Cortex of kidney (tissue), 1 donor: ENCODE measurements at places on chromosomes 2 and 18.

- DNase-seq = no peak
Observed at GRCh38 chr2:181680055-181680936, at the start of gene NEUROD1. Gene NEUROD1 (minus strand): TSS chr2:181680517. CDS start chr2:181678860, 1,657 bp downstream.

DNA sequence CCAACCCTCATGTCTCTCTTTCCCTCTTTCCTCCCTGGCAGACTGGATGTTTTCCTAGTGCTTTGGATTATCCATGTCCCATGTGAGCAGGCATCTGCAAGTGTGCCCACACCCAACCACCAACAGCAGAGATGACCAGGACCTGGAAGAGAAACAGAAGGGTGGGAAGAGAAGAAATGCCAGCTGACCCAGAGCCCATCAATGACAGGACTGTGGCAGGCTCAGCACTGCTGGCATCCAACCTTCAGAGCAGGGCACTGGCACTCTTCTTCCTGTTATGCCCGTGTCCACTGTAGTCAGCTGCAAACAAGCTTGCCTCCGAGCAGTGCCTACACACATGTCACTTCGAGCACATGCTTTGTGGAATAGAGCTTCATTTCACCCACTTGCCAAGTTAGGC, 121.1 kb downstream of the TANC1 start:
- no peak for DNase-seq

GRCh38 chr2:36963106-36963505, 3.2 kb downstream of the STRN start:
- no peak for DNase-seq

DNA sequence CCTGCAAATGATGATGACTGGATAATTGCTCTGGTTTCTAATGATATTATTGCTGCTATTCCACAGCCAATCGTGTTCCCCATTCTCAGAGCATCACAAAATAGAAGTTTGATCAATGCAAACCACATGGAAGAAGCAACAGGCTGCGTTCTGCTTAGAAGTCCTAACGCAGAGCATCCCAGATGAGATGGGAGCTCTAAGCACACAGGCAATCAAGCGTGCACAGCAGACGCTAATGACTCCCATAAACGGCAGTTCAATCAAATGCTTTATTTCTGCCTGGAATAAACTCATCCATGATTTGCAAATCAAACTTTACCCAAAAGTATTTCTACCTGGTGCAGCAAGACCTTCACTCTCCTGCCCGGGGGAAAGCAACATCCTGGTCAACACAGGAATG, 304.2 kb downstream of the FBXO15 start:
- no peak for DNase-seq

GRCh38 chr2:219541611-219542180, 1.9 kb downstream of the CHPF start:
- DNase-seq = peak; percentile 56

- no peak for DNase-seq
Observed at GRCh38 chr2:68185541-68186164, 28.0 kb downstream of the PNO1 start.

DNA sequence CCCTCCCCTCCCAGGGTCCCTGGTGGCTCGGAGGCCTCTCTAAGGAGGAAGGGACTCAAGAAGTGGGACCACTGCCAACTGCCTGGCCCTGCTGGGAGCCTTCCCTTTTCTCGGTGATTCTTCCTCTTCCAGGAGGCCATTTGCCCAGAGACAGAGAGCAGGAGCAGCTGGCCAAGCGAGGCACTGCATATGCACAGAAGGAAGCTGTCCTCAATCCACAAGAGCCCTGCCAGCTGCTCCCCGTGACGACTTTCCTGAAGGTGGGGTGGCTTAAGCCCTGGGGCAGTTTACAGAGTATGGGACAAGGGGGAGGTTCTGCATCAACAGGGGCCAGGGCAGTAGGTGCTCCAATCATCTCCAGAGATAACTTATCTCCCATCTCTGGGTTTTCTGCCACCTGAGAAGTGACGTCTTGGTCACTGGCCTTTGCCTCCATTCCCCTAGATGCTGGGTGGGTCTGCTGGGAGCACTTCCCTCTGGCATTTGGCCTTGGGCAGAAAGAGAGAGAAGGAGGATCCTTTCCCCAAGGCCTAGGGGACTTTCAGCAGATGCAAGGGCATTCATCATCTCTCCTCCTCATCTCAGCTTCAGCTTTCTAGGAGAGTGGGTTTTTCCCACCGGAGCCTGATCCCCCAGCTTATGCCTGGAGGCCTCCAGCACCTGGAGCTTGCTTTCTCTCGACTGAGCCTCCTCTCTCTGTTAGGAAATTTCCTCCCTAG, 28.5 kb downstream of the CIB4 start:
- no peak for DNase-seq

DNA sequence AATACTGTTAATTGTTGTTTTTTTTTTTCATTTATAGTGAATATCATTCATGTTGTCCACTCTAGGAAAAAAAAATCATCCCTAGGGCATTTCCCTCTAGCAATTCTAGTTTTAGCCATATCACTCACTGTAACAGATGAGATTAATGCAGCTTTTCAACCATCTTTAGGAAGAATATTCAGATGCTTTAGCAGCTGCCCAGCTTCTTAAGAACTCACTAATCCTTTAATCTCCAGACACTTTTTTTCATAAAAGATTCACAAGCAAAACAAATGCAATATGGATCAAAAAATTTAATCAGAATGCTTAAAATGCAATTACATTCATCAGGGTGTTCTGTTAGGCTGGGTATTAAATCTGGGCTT, 692.6 kb downstream of the ERBB4 start:
- DNase-seq = no peak

- no peak for DNase-seq
Observed at GRCh38 chr2:180523621-180524340, 456.6 kb upstream of the UBE2E3 start.

DNA sequence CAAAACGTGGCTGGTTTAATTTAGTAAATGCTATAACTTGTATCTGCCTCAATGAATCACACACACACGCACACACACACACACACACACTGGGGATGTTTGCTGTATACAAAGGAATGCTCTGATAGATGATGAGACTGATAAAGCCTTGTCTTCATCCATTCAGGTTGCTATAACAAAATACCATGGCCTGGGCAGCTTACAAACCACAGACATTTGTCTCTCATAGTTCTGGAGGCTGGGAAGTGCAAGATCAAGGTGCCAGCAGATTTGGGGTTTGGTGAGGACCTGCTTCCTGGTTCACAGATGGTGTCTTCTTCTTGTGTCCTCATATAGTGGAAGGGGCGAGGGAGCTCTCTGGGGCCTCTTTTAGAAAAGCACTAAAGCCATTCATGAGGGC, 149.5 kb upstream of the HDAC4 start:
- DNase-seq = no peak

GRCh38 chr18:74387383-74387782, 69.7 kb downstream of the DIPK1C start:
- DNase-seq = no peak

- no peak for DNase-seq
Observed at GRCh38 chr2:170409164-170409535, 231.2 kb downstream of the MYO3B start.

DNA sequence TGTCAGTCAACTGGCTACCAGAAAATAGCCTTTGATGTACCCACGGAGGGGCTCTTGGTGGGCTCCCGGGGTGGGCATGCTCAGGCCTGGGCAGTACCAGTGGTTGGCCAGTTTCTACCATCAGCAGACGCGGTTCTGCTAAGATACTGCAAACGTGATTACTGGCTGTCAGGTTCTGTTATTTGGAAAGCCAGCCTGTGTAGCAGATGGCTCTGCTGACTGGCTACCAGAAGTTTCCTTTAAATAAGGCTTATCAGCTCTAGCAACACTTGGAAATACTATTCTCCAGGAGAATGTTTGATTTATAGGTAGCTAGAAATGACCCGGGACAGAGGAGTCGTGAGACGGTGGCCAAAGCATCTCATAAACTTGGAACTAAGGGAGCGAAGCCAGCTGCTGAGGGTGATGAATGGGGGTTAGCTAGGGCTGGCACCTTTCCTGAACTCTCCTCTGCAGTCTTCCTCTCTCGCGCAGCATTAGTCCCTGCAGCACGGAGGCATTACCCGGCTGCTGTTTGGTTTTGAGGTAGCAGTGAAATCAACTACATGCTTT, 171.9 kb downstream of the AGAP1 start:
- DNase-seq = no peak

- no peak for DNase-seq
Observed at GRCh38 chr2:38301340-38301968, 75.6 kb downstream of the ATL2 start.

- no peak for DNase-seq
Observed at GRCh38 chr2:218323526-218324472, 31.5 kb upstream of the TMBIM1 start.

DNA sequence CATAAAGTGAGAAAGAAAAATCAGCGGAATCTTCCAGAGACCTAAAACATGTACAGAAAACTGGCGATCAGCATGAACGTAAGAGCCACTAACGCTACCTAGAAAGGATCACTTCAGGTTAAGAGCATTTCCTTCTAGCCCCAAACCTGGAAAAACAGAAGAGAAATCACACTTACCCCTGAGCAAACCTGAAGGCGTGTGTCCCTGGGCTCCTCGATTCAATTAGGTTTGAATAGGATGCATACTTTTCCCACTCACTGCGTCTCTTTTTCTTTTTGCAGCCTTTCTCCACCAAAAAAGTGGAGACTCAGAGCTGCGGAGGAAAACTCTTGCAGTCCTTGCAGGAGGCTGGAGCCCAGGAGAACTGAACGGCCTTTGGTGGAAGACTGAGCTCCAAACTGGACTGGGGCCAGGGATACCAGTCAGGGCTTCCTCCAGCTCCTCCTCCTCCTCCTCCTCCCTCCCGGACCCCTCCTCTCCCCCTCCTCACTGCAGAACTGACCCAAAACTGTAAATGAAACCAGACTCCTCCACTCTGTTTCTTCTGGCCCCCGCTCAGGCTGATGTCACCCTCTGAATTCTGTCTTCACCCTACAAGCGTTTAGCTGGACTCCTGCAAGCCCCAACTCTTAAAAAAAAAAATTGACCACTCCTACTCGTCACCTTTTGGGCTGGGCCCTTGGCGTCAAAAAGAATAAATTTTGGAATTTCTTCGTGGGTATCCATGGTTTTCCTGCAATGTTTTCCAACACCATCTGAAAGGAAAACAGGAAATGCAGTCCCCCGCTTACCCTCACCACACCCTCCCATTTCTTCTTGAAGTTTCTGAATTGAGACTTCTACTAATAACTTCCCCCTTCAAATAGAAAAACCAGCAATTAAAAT, at the start of gene COL6A3:
COL6A3 (minus strand) TSS at position 388 of the 885 bp plus-strand sequence. CDS start 17,347 bp downstream, outside the sequence.
- DNase-seq = no peak

DNA sequence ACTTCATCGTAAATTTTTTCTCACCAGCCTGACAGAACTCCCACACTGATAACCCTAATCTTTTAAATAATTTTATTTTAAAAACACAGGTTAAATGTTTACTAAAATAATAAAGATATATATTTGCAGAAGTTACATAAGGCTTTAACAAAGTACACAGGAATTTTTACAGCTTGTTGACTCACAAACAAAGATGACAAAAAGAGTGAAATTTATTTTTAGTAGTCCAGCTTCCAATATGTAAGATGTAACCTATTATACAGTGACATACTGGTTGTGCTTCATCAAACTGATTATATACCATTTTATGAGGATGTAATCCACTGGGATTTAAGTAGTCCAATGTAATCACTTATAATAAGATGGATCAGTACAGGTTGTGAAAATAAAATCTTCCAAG, 348.9 kb upstream of the SLC39A10 start:
- no peak for DNase-seq

DNA sequence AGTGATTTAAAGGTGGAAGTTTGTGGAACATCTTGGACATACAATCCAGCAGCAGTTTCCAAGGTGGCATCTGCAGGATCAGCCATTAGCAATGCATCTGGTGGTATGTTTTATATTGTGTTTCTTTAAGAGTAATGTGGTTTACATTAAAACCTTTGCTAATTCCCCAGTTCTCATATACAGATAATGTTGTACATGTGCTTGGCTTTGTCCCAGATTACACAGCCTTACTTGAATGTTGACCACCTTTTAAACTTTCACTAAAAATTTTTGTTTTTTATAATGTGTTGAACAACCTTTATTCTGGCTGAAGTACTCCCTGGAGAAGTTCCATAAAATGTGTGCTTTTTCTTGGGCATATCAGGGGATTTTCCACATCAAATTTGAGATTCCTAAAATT, 57.5 kb downstream of the MIB1 start:
- DNase-seq = no peak

- DNase-seq = no peak
Observed at GRCh38 chr2:28390241-28390745, 2.4 kb upstream of the FOSL2 start.

DNA sequence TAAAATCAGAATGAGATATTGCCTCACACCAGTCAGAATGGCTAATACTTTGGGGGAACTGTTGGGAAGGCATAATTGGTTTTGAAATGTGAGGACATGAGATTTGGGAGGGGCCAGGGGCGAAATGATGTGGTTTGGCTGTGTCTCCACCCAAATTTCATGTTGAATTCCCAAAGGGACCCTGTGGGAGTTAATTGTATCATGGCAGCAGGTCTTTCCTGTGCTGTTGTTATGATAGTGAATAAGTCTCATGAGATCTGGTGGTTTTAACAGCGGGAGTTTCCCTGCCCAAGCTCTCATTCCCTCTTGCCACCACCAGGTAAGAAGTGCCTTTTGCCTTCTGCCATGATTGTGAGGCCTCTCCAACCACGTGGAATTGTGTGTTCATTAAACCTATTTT, 59.6 kb downstream of the CSRNP3 start:
- no peak for DNase-seq

DNA sequence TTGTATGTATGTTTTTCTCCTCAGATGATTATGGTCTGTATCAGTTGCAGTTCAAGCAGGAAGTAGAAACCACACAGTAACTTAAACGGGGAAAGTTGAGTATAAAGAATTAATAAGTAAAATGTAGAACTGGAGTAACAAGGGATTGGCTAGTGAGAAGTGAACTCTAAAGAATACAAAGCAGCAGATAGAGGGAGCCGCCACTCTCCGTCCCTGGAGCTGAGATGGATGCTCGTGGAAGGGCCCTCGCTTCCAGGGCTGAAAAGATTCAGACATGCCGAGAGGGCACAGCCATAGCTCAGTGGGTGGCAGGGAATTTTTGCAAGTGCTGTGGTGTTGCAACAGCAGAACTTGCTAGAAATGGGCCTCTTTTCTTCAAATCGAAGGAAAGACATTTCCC, 155.8 kb downstream of the COL6A3 start:
- no peak for DNase-seq

DNA sequence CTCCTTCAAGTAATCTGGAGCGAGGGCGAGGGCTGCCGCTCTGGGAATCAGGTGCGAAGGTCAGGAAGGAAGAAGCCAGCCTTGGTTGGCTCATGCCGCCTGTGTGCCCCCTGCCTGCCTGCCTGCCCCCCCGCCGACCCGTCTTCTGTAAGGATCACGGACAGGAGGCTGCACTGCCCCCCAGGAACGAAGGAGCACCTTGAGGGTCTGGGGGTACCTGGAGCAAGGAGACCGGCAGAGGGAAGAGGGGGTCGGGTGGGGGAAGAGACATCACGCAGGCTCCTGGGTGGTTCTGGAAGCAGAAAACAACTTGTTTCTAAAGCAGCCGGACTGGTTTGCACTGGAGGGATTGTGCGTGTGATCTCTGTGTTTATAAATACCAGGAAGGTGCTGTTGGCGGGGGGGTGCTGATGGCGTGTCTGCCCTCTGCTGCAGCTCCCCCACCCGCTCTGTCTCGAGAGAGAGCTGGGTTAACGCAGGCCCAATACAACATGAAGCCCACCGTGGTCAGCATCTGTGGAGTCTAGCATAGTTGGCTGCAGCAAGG, 1.7 kb downstream of the FOSL2 start:
- DNase-seq = no peak

GRCh38 chr2:191922736-191923651, 76.1 kb upstream of the CAVIN2 start:
- no peak for DNase-seq
